ENCODE measurements at places on chromosomes 5 and 9.

- peak; percentile 54 for DNase-seq
Observed at GRCh38 chr9:88221105-88221504, 82.8 kb upstream of the SPATA31C2 start.

- no peak for DNase-seq
Observed at GRCh38 chr5:54226215-54226614, 84.2 kb downstream of the ARL15 start.

- no peak for DNase-seq
Observed at GRCh38 chr5:115494570-115495289, 49.8 kb downstream of the FEM1C start.

GRCh38 chr9:130320723-130321481, 55.3 kb downstream of the HMCN2 start:
- no peak for DNase-seq

GRCh38 chr9:23638837-23639426, 187.1 kb downstream of the ELAVL2 start:
- DNase-seq, result no peak

GRCh38 chr9:108456903-108457302, 398.9 kb downstream of the ACTL7B start:
- DNase-seq, result no peak

GRCh38 chr5:160926428-160926827, 74.4 kb upstream of the ATP10B start:
- no peak for DNase-seq

DNA sequence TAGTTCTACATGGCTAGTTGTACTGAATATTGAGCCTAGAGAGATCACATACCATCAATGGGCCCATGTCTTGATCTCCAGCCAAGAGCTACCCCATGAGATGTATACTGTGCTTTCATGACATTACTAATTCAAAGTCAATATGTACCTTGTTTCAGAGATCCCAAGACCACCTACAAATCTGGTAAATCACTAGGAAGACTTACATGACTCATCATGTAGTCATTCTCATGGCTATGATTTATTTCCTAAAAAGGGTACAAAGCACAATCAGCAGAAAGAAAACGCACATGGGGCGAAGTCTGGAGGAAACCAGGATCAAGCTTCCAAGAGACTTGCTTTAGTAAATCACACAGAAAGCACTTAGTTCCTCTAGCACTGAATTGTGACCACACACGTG, 103.0 kb downstream of the PCSK5 start:
- no peak for DNase-seq

DNA sequence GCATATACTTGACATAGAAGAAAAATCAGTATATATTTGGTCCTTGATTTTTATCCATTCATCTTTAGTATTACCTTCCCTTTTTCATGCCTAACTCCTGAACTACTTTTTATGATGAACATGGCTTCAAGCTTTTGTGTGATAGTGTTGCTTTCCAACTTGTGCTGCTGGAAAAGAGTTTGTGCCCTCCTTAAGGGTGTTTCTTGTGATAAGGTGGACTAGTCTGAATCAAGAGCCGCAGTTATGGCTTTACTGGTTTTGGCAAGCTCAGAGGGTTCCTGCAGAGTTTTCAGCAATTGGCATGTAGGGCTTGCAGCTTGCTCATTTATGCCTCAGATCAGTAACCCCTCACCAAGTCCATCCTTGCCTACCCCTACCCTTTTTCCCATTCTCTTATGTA, 20.5 kb downstream of the POLR3G start:
- DNase-seq, result no peak

DNA sequence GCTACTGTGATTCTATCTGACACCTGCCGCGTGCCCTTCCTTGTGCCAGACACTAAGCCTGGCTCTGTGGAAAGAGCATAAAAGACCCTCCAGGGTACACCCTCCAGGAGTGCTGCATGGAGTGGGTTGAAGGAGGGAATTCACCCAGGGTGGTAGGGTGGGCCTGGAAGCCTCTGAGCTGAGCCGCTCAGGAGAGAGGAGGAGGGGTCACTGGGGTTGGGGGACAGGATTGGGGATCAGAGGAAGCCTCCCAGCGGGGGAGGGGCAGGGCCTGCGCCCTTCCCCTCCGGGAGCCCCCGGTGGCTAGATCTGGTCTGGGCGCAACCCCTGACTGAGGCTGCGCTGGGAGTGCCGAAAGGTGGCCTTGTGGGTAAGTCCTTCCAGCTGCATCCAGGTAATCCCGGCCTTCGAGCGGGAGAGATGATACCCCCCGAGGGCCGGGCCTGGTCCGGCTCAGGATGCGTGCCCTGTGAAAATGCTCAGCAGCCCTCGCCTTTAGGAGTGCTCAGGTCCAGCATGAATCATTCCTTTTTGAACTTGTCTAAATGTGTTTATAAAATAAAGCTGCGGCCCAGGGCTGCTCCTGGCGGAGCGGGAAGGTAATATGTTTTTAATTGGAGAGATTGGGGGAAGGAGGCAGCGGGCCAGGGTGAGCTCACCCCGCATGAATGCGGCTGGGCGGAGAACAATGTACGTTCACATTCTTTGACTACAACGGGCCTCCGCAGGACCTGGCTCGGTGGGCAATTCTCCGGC, 118.1 kb upstream of the SMIM23 start:
- peak; percentile 82 for DNase-seq

- peak; percentile 19 for DNase-seq
Observed at GRCh38 chr5:125970631-125971307, 452.4 kb upstream of the GRAMD2B start.

- DNase-seq, result no peak
Observed at GRCh38 chr5:143315929-143316328, 87.6 kb downstream of the NR3C1 start.

- DNase-seq, result no peak
Observed at GRCh38 chr5:6700685-6701355, 12.4 kb upstream of the TENT4A start.

DNA sequence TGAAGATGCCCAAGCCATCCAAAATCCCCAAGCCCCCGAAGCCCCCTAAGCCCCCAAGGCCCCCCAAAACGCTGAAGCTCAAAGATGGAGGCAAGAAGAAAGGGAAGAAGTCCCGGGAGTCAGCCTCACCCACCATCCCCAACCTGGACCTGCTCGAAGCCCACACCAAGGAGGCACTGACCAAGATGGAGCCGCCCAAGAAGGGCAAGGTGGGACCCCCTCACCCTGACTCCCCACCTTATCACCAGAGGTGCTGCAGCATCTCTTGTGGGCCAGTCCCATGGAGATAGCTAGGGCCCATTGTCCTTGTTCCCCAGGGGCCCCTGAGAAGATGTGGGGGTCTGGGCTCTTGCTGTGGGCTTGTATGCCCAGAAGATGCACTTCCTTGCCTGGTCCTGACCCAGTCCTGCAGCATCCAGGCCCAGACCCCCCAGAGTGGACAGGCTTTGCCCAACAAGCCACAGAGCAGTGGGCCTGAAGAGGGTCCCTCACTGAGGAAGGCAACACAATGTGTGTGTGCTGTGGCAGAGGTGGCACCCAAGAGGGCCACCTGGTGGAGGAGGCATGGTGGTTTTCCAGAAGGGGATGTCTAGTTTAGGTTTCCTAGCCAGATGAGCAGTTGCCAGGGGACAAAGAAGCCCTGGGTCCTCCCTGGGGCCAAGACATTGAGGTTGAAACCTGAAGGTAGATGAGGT, 84.1 kb downstream of the PHF2 start:
- no peak for DNase-seq

GRCh38 chr5:107257885-107258520, 412.7 kb downstream of the EFNA5 start:
- no peak for DNase-seq

- no peak for DNase-seq
Observed at GRCh38 chr5:135740475-135740874, 94.0 kb upstream of the SLC25A48 start.

GRCh38 chr5:97266576-97266975, 83.5 kb upstream of the RIOK2 start:
- DNase-seq, result no peak

- no peak for DNase-seq
Observed at GRCh38 chr9:123662057-123662776, 267.7 kb downstream of the DENND1A start.

DNA sequence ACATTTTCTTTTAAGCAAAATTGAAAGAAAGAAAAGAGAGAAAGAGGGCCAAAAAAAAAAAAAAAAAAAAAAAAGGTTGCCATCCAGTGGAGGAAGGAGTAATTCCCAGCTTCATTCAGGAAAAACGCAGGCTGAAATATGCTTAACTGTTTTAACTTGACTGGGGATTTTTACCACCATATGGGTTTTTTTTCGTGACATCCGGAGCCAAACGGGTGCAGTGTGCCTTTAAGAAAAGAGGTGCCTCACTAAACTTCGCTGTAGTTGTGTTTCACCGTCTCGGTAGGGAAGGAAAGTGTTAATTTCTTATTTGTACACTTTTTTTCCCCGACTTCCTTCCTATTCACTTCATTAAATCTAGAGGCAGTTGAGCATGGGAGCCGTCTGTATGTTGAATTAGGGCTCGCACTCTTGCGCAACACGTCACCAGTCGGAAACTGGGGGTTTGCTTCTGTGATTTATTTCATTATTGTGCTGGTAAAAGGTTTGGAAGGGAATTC, 143.0 kb downstream of the SMARCA2 start:
- DNase-seq, result peak; percentile 92

DNA sequence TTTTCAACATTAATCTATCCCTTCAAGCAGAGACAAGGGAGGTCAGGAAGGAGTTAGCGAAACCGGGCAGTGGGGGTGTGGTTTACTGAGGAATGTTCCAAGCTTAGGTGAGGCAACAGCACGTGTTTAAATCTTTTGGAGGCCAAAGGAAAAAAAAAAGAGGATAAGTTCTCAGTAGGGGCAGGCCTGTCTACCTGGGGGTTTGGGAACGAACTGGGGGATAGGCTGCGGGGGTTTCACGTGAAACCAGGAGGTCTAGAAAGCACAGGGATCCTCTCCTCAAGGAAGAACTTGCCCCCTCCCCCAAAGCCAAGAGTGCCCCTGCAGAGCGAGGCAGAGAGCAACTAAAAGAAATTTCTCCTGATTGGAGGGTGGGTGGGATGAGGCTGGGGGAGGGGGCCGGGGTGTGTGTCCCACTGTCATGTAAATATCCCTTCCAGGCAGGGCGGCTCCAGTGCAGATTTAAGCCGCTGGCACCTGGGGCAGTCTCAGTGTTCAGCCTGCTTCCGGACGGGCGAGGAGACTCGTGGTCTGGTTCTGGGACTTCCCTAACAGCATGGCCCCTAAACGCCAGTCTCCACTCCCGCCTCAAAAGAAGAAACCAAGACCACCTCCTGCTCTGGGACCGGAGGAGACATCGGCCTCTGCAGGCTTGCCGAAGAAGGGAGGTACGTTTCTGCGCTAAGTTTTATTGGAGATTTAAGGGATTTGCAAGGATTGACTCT, 5.5 kb upstream of the SET start:
- peak; percentile 54 for DNase-seq

- no peak for DNase-seq
Observed at GRCh38 chr9:38081356-38082108, 12.5 kb upstream of the SHB start.

DNA sequence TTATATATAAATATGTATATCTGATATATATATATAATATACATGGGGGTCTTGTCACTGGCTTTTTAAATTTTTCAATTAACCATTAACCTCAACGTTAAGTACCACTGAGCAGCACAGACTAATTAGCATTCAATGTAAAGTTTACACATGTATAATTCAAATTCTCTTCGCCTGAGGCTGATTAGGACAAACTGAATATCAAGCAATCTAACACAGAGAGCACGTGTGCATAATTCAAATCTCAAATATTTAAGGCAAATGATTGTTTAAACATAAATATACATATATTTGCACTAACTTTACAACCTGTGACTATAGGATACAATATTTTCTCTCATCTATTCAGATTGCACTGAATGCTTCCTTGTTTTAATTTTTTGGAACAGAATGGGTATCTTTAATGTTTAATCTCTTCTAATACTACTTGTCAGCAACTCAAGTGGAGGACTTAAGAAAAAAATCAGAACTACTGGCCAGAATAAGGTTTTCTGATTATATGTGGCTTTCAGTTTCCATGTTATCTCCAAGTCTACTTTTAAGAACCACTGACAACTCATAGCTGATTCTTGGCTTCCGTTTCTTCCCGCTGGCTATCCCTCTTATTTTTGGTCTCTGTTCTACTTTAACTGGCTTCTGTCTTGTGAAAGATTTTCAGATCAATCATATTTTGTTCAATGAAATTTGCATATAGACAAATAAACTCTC, 204.8 kb downstream of the MLLT3 start:
- DNase-seq, result no peak

GRCh38 chr5:89606939-89607534, 724.1 kb upstream of the MEF2C start:
- DNase-seq, result no peak

GRCh38 chr9:128732576-128732975, 8.6 kb upstream of the ZDHHC12 start:
- no peak for DNase-seq

- DNase-seq, result no peak
Observed at GRCh38 chr9:72948575-72949243, 4.1 kb downstream of the ALDH1A1 start.

DNA sequence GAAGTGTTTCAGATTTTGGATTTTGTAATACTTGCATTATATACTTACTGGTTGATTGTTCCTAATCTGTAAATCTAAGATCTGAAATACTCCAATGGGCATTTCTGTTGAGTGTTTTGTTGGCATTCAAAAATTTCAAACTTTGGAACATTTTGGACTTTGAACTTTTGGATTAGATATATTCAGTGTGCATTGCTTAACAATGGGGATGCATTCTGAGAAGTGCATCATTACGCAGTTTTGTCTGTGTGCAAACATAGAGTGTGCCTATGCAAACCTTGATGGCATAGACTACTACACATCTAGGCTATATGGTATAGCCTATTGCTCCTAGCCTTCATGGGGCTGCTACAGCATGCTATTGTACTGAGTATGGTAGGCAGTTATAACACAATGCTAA, 325.4 kb downstream of the KDM4C start:
- DNase-seq, result no peak

DNA sequence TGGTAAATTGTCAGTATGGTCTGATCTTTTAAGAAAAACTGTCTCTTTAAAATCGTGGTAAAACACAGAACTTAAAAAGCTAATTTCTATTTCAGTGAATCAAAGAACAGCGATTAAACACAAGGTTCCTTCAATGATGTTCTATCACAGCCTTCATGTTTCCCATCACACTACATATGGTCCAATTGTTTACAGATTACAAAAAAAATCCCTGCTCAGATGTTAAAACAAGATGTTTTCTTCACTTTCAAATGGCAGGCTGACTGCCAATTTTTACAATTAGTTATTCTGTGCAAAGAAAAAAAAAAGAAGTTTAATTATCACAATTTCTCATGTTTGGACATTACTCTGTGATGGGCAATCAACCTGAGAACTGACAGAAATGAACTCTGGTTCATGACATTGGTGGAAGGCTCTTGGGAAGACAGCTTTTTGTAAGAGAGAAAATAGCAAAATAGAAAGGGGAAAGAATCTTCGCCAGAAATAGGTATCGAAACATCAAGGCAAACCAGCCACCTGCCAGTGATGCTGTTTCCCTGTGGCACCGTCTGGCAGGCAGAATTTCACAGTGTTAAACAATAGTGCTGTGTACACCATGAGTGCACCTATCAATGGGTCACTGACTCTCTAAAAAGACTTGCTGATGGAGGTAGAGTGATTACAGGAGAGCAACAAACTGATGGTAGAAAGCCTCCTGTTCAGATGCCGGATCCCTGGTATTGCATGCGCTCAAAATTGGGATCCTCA, 1020.0 kb upstream of the ARRDC3 start:
- no peak for DNase-seq

GRCh38 chr5:41365369-41365768, 145.0 kb downstream of the PLCXD3 start:
- no peak for DNase-seq

All from kidney (tissue), 22 donors.